NCI-H1436 (cell line): ENCODE measurements at places on chromosomes 13 and 19.

DNA sequence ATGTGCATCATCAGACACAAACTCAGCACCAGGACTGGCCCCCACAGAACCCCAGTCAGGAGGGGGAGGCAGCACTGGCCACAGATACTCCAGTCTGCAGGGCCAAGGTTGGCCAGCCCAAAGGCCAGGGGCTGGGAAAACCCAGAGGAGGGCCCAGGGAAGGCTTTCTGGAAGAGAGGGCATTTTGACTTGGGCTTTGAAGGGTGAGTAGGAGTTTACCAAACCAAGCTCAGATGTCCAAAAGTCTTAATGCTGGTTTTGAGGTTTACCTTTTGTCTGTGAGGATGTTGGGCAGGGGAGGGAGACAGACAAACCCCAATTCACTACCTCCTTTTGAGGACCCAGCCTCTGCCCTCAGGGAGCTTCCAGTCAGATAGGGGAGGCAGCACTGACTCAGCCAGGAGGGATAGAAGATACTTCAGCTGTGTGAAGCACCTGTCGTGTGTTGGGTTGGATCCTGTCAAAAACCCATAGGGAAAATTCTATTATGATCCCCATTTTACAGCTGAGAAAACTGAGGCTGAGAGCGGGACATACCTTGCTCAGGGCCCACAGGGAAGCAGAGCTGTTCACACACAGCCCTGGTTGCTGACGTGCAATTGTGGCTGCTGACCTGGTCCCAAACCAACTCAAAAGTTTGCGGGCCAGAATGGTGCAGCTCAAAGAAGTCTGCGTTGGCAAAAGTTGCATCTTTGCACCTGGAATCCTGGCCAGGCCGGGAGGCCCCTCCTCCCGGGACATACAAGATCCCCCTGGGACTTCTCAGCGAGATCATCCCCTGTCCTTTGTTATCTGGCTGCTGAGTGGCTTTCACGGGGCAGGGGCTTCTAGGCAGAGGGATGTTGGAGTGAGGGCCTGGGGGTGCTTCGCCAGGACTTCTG is 13.1 kb downstream of the CILP2 start:
- no peak for DNase-seq

- no peak for DNase-seq
Observed at GRCh38 chr19:42577016-42577415, 17.7 kb downstream of the CEACAM8 start.

- no peak for DNase-seq
Observed at GRCh38 chr13:59643906-59644626, 519.7 kb downstream of the DIAPH3 start.

GRCh38 chr13:75305059-75305458 is 176.9 kb downstream of the TBC1D4 start:
- no peak for DNase-seq

GRCh38 chr13:92158346-92158745 is 759.9 kb downstream of the GPC5 start:
- no peak for DNase-seq

GRCh38 chr13:75258159-75258782 is 223.7 kb downstream of the TBC1D4 start:
- peak; percentile 8 for DNase-seq

GRCh38 chr13:103289681-103290080 is 223.5 kb upstream of the SLC10A2 start:
- no peak for DNase-seq

DNA sequence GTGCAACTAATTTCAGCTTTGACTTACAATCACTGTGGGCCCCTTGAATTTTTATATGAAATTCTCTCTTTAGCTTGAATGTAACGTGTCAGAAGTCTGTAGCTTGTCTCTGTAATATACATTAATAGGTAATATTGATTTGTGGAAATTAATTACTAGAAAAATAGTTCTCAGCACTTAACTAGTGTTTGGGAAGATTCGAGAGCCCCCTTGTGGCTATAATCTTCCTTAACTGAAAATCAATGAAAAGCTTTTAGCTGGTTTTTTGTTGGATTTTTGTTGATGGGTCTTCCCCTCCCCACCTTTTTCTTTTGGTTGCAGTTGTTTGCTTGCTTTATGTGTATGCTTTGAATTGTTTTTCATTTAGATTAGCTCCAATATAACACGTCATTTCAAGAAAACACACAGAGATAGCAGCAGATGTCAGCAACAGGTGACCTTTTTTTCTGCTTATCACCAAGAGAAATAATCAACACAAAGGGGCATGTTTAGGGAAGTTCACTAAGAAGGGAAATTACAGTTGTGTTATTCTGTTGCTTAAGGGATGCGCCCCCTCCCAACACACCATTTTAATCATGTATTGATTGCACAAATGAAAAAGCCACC is 176.8 kb downstream of the OXGR1 start:
- no peak for DNase-seq

DNA sequence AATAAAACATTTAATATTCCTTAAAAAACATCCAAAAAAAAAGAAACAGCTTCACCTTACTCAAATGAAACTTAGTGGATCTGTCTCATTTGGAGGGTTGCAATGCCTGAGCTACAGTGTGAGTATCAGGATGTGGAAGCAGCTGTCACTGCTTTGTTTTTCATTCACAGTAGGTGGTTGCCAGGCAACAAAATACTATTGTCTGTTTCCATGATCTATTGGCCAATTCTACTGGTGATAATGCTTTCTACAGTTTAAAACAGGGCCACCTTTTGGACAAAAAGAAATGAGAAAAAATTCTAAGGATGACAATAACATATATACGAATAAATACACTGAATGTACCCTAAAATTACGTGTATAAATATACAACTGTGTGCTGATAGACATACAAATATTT is 3.0 kb downstream of the ENOX1 start:
- peak; percentile 22 for DNase-seq

DNA sequence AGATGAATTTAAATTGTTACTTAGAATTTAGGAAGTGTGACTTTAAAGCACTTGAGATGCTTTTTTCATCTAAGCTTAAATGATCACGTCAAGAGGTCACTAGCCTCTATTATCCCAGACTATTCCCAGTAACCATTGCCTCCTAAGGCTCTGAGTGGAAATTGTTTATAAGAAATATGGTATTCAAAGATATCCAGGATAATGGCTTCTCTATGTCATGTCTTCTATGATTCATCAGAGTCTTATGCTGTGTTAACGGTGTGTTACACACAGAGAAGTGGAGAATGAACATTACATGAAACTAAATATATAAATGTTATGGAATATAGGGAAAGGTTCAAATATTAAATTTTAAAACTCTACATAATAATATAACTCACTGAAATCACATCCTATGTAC is 79.8 kb upstream of the NBEA start:
- no peak for DNase-seq

- no peak for DNase-seq
Observed at GRCh38 chr13:27302643-27303262, 32.1 kb downstream of the RASL11A start.

DNA sequence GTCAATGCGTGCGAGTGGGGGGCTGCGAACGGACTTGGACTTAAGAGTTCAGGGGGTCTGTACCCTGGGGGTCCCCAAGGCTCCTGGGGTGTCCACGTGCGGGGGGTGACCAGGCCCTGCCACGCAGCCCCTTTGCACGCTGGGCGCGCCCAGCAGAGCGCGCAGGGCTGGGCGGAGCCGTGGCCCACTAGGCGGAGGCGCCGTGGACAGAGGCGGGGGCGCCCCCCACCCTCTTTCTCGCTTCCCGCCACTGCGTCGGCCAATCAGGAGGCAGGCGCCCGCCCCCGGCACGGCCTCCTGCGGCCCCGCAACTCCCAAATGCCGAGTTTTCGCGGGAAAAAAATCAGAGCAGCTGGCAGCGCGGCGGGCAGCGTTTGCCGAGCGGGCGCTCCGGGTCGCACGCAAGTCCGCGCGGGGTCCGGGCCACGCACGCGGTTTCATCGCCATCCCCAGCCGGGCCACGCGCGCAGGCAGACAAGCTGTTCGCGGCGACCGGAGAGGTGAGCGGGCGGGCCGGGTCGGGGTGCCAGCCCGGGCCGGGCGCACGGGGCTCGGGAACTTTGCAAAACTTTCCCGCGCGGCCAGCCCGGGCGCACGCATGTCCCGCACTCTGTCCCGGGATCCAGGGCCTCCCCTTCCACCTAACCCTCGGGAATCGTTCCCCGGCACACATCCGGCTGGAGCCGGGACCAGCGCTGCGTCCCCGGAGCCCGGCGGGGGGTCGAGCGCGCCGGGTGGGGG is at the start of gene UHRF1:
Gene UHRF1 (plus strand): TSS at position 346 of the 741 bp plus-strand sequence. CDS start 1,385 bp downstream, outside the sequence.
- DNase-seq: peak; percentile 77

GRCh38 chr19:8444677-8445487 is at the start of gene HNRNPM:
Gene HNRNPM, plus strand, starts transcription at chr19:8444975. Its CDS starts 24 bp downstream, at chr19:8444999.
- DNase-seq: peak; percentile 96

DNA sequence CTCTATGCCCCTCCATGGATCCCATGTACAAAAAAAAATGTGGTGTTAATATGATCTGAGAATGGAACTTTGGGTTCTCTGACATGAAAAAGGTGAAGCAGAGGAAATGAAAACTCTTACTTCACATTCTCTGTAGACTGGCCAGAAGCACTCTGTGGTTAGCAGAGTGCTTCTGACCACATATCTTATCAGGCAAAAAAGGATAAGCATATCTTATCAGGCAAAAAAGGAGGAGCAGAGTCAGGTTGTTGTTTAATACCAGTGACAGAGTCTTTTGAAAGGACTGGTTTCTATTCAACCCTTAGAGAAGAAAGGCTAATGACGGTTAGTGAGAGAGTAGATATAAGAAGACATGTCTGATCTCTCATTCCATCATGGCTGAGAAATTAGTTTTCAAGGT is 1404.8 kb downstream of the SLITRK1 start:
- no peak for DNase-seq

DNA sequence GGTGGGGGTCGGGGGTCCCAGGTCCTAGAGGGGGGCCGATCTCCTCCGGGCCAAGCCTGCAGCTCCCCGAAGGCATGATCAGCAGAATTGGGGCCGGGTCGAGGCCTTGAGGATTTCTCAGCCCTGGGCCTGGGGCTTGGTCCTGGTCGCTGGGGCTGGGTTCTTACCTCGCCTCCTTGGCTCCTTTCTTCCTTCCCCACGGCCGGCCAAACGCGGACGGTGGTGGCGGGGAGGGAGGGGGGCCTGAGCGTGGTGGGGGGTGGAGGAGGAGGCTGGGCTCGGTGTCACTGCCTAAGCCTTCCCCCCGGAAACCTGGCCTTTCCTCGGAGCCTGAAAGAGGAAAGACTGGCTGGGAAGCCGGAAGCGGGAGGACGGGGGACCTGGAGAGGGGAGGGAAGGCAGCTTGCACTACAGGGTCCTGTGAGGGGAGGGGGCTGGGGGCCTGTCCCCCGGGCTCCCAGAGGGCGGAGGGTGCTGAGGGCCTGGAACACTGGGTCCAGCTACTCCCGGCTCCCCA is at the start of gene ZNF579:
Gene ZNF579 (minus strand): TSS at position 221 of the 517 bp plus-strand sequence. CDS start 1,209 bp downstream, outside the sequence.
- peak; percentile 91 for DNase-seq

DNA sequence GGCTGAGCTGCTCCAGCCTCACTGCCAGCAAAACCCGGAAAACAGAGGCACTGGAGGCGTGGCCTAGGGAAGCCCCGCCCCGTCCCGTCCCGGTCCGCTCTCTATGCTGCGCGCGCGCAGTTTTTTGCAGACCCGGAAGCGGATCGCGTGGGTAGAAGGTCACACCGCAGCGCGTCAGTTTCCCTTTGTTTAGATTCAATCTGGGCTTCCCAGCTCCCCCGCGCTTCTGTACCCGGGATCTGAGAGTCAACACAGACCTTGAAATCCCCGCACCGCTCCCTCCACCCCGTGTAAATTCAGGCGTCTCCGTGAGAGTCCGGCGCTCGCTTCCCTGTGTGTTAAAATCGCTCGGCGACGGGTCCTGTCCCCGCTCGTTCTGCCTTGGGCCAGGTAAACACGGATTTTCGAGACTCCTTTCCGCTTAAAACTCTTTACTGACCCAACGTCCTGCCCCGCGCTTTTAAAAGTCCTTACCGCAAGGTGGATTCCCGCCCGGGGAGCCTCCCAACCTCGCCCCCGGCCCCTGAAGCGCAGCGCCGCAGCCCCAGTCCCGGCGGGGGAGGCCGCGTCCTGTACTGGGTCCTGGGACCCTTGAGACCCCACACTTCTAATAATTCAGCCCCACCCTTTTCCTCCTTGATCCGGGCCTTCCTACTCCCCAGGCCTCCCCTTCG is at the start of gene ZNF610:
Gene ZNF610 (plus strand): TSS at position 127 of the 674 bp plus-strand sequence. CDS start 12,930 bp downstream, outside the sequence.
- peak; percentile 95 for DNase-seq

DNA sequence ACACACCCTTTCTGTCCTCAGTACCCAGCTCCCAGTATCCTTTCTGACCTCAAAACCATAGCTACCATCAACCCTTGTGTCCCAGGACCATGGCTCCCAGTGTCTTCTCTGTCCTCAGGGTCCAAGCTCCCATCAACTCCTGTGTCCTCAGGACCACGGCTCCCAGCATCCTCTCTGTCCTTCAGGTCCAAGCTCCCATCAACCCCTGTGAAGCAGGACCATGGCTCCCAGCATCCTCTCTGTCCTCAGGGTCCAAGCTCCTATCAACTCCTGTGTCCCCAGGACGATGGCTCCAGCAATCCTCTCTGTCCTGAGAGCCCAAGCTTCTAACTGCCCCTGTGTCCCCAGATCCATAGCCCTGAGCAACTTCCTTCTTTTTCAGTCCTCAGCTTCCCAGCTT is 1.7 kb upstream of the CADM4 start:
- DNase-seq: no peak

GRCh38 chr13:114148521-114148855 is 16.1 kb upstream of the RASA3 start:
- no peak for DNase-seq

DNA sequence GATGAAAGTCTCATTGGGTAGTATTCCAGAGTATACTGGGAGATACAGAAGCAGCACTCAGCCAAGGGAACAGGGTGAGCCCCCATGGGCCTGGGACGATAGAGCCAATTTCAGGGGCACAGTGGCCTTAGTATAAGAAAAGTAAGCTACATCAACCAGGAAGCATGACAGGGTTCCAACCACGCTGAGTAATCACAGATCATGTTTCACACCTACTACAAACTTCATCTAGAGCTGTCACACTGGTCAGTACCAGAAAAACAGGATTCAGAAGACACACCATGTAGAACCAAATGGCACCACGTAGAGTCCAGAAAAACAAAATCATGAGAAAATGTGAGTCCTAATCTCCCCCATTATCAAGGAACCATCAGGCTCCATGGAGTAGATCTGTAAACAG is 1292.4 kb upstream of the MIR17HG start:
- no peak for DNase-seq

DNA sequence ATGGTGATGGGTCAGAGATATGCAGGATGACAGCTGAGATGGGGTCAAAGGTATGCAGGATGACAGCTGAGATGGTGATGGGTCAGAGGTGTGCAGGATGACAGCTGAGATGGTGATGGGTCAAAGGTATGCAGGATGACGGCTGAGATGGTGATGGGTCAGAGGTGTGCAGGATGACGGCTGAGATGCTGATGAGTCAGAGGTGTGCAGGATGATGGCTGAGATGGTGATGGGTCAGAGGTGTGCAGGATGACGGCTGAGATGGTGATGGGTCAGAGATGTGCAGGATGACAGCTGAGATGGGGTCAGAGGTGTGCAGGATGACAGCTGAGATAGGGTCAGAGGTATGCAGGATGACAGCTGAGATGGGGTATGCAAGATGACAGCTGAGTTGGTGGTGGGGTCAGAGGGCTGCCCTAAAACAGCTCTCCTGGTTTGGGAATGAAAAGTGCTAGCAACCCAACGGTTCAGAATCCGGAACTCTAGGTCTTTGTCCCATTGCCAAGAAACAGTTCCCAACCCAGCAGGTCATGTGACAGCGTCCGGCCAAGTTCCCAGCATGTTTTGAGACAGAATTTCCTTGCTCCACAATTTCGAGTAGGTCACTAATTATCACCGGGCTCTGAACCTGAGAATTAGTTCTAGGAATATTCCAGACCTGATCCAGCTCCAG is 3.2 kb downstream of the SELENOW start:
- DNase-seq: no peak
